ENCODE measurements at places on chromosomes 11 and 22.

DNA sequence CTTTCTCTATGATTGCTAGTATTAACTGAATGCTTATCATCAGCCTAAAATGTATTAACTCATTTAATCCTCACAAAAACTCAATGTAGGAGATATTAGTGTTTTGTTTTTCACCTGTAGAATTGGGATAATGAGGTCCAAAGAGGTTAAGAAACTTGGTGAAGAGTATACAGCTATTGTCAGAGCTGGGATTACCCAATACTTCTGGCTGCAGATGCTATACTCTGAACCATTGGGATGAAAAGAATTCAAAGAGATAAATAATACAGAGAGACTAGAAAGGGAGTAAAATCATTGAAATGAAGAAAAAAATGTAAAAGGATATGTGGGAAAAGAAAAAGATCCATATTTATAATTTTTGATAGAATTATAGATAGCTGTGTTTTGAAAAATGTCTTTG is 137.1 kb downstream of the TRPC6 start:
- DNase-seq = no peak

- no peak for DNase-seq
Observed at GRCh38 chr11:102153082-102153481, 42.8 kb downstream of the YAP1 start.

- DNase-seq = no peak
Observed at GRCh38 chr11:72747289-72747855, 4.8 kb downstream of the ARAP1 start.

GRCh38 chr11:64960719-64961118 is 11.2 kb downstream of the MAJIN start:
- DNase-seq = no peak

- DNase-seq = no peak
Observed at GRCh38 chr11:87894961-87895360, 280.3 kb downstream of the RAB38 start.

- no peak for DNase-seq
Observed at GRCh38 chr11:10379871-10380568, 75.0 kb upstream of the AMPD3 start.

GRCh38 chr11:34274712-34275398 is 83.0 kb downstream of the ABTB2 start:
- peak; percentile 86 for DNase-seq

GRCh38 chr11:37724315-37724714 is 1126.3 kb upstream of the RAG2 start:
- no peak for DNase-seq

Measured in ureter (tissue), 1 donor.